COLO829 (cell line): ENCODE measurements at places on chromosomes 3 and 15.

- no peak for DNase-seq
Observed at GRCh38 chr3:106059953-106060517, 191.2 kb upstream of the CBLB start.

DNA sequence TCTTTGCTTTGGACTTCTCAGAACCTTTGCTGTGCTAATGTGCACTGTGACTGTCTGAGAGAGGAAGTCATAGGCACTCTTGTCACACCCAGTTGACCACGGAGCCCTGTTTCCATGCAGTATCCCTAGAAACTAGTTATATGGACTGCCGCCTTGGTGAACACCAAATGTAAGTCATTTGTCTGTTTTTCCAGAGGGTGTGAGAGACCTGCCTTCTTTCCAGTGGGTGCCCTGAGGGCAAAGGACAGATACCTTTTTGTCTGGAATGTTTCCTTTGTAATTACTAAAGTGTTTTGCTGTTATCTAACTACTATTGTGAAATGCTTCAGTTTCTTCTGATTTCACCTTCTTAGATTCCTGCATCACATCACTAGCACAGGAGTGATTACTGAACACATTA lies 91.8 kb downstream of the LARS2 start:
- DNase-seq = no peak

DNA sequence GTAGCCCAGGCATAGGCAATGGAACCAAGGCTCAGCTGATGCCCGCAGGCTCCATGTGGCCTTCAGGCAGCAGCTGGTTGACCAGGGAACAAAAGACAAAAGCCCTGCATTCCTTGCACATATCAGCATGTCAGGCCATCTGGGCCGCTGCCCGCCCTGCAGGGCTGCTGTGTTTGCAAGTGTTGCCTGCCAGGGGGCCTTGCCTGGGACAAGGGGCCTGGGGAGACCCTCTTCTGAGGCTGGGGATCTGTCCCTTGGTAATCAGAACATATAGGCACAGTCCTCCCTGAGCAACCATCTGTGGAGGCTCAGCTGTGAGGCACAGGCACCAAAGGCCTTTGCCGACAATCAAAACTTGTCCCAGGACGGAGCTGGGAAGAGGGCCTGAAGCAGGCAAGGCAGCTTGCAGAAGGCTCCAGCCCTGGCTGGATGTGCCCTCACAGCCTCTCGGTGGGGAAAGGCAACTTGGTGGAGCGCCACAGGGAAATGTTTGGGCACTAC lies 138.2 kb downstream of the TPRA1 start:
- no peak for DNase-seq

DNA sequence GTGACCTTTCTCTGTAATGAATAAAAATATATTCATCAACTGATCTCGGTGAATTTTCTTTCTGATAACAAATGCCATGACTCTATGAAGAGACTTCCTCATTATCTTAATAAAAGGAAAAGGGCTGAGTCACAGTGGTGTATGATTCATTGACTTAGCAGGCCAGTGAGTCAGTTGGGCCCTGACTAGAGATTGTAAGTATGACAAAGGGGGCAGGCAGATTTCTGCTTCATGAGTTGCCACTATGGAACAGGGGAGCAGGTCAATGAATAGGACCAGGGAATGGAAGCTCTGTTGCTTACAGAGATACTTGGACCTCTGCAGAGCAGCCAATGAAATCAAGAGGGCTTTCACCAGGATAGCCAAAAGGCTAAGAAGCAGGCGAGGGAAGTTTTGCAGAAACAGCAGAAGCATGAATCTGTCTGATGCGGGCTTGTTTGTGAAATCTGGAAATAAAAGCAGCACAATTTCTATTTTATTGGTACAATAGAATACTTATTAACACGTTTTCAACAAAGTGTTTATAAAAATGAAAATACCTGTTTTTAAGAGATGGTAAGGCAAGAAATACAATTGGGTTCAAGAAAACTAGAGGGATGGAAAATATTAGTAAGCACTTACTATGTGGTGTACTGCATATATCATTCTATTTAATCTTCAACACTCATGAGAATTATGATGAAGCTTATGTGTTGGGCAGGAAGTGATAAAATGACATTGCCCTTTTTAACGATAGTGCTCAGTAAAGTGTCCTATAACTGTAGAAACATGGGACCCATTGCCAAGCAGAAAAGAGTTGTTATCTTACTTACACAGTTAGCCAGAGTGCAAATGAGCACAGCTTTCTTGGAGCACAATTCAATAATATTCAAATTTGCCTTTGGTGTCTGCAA lies 169.8 kb upstream of the MYRIP start:
- DNase-seq = peak; percentile 98

GRCh38 chr3:33236005-33236404 lies 17.4 kb upstream of the SUSD5 start:
- no peak for DNase-seq

DNA sequence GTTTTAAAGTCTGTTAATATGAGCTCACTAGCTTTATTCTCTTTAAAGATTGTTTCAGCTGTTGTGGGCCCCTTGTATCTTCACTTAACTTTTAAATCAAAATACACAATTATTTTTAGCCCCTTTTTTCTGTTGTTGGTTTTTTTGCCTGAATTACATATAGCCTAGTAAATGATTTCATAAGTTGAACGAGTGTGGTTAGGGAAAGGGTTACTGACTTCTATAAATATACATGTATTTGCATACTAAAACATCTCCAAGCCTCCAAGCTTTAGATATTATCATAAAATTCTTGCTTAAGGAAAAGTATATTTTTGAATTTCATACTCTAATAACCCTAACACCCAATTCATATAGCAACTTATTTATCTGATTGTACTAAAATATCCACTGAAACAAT lies 73.2 kb upstream of the ARL6 start:
- DNase-seq = no peak

GRCh38 chr3:152183473-152183872 lies 85.3 kb upstream of the MBNL1 start:
- peak; percentile 29 for DNase-seq

- DNase-seq = no peak
Observed at GRCh38 chr3:13853978-13854296, 25.9 kb downstream of the WNT7A start.

DNA sequence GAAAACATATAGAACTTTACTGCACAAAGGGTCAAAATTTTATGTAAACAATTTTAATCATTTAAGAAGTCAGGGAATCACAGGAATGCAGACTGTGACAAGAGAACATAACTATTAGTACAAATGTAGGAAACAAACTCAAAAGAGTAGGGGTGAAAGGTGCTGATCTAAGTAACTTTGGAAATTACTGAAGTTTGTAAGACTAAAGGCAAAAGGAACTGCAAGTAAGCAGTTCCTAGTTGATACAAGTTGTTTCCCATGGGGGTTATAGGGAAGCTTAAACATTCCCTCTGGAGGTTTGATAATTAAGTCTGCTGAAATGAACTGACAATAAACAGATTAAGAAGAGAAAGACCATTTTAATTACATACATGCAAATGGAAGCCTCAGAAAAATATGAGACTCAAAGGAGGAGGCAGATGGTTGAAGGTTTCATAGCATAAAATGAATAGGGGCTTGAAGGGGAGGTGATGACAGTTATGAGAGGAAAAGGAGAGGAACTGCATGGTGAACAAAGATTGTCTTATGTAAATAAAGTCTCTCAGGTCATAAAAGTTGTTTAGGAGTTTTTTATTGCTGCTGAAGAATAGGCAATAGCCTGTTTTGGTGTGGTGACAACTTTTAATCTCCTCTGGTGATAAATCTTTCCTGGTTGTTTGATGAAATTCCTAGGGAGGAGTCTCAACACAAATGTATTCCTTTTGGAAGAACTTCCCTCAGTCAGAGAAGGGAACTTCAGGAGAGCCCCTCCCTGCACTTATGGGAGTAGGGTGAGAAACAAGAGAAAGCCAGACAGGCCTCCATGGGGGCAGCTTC lies 17.1 kb downstream of the SETMAR start:
- DNase-seq = no peak

DNA sequence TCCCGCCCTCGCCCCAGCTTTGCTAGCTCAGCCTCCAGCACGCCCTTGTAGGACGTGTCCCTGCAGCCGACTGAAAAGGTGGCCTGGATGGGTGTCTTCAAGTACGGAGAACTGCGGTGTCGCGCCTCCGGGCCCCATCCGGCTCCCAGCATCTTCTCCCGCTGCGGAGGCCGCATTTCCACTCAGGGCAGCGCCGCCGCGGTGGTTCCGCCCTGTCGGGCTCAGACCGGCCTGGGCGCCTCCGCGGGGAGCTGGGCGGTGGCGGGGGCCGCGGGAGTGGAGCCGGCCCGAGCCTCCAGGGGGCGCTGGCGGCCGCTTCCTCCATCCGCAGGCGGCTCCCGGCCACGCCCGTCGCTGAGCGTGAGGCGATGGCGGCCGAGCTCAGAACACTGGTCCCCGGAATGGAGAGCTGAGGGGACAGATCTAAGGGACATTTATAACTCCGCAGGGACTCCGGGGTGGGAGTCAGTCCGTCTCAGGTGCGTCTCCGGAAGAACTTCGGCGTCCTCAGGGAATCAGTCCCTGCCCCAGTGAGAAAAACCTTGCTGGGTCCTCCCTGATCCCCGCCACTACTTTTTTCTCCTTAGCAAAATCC lies 13.6 kb upstream of the SMCO1 start:
- DNase-seq = peak; percentile 62

DNA sequence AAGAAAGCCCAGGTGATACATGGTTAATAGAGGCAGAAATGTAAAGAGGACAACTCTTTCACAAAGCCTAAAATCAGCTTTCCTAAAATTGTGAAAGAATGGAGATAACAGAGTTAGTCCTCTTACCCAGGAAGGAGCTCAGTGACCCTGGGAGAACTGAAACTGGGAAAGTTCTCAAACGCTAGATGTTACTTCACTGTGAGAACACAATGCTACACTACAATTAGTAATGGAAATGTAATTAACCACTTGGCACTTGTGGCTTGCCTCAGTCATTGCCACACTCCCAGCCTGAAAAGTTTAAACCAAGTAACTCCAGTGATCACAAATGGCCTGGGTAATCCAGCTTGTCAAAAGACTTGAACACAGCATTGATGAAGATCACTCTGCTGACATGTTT lies 102.7 kb upstream of the FGF7 start:
- no peak for DNase-seq

DNA sequence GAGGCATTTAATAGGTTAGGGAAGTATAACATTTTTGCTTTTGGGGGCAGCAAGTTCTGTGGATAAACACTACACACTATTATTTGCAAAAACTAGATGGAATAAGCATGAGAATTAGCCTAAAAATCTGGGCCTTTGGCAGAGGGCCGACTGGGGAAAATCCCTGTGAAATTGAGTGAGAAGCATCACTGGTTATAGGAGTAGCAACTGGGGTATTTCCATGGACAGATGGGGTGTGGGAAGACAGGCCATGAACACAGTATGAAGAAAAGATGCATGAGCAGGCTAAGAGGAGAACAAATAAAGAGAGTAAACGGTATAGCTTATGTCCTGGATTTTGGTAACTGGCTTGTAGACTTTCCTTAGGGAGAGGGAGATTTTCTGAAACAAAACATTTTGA lies 32.9 kb upstream of the CSPG5 start:
- DNase-seq = no peak

- no peak for DNase-seq
Observed at GRCh38 chr15:88624156-88624970, 3.2 kb downstream of the AEN start.

DNA sequence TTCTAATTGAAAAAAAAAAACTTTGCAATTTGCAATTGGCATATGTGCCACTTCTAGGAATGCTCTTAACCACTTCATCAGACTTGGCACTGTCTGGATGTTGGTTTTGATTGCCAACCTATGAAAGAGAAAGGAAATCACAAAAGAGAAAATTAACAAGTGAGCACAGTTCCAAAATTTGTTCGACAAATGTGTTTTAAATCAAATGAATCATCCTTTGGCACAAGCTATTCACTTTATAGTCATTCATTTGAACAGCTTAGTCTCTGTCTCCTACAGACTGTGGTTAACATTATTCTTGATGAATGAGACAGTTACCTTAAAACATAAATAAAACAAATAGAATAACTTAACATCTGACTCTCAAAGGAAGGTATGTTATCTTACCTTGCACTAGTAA lies 265.0 kb downstream of the EPHA3 start:
- DNase-seq = peak; percentile 81

DNA sequence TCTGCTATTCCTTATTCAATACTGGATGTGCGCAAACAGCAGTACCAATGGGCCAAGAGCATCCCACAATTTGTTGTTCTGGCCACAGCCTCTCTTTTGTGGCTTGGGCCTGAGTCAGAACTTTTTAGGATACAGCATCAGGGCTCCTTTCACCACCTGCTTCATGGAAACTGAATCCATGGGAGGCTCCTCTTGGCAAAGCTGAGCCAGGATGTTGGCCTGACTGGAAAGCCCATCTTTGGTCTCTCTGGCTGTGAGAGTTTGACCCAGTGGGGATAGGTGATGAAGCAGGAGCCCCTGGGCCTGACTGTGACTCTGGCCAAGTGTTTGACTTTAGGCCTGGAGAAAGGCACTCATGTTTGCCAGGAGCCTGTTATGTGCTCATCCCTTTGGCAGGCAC lies 27.6 kb downstream of the IL16 start:
- no peak for DNase-seq

- DNase-seq = peak; percentile 77
Observed at GRCh38 chr3:10459954-10460754, 45.2 kb downstream of the ATP2B2 start.

- no peak for DNase-seq
Observed at GRCh38 chr15:56992725-56993124, 74.3 kb downstream of the TCF12 start.

DNA sequence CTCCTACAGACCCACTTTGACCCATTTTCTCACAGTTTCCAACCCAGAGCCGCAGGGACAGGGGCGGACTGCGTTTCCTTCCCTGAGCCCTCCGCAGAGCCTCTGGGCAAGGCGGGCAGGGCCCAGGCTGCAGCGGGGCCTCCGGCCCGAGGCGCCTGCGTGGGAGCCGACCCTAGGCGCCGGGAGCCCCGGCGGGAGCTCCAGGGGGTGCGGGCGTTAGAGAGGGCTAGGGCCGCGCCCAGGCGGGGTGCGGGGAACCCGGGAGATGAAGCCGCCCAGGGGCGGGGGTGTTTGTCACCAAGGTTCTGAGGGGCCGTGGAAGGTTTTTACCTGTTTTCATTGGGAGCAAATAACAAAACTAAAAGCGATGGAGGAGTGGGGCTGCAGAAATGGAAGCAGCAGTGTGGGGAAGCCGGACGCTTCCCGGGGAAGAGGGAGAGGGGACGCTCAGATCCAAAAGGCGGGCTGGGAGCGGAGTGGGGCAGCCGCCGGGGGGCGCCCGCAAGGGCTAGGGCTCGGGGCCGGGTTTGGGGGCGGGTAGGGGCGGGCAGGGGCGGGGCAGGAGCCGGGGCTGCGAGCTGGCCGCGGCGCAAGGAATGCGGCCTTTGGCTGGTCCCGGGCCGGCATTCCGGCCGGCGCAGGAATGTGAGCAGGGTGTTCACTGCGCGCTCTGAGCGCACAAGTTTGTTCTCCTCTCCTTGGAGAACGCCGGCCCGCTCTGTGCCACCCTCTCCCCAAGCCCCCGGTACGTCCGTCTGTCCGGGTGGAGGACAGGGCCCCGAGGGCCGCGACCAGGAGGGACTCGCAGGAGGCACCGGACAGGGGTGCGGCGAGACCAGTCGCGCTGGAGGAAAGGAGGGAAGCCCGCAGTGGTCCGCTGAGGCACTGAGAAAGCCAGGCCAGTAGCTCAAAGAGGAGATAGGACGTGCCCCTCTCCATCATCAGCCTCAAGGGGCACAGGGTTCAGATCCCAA lies 61.1 kb downstream of the AMOTL2 start:
- no peak for DNase-seq

- DNase-seq = no peak
Observed at GRCh38 chr15:67166280-67167009, 88.0 kb downstream of the AAGAB start.
